ENCODE measurements at places on chromosomes 4 and X.

DNA sequence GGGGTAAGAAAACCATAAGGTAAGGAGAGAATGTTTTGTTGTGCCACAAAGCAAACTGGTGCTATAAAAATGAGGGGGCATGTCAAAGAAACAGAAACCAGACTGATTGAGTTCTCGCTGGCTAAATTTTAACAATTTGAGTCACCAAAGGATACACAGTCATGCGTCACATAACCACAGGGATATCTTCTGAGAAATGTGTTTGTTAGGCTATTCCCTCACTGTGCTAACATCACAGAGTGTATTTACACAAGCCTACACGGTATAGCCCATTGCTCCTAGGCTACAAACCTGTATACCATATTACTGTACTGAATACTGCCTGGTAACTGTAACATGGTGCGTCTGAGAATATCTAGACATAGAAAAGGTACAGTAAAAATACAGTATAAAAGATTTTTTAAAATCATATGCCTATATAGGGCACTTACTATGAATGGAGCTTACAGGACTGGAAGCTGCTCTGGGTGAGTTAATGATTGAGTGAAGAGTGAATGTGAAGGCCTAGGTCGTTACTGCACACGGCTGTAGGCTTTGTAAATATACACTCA is 50.1 kb downstream of the FBXW7 start:
- peak; percentile 36 for DNase-seq

DNA sequence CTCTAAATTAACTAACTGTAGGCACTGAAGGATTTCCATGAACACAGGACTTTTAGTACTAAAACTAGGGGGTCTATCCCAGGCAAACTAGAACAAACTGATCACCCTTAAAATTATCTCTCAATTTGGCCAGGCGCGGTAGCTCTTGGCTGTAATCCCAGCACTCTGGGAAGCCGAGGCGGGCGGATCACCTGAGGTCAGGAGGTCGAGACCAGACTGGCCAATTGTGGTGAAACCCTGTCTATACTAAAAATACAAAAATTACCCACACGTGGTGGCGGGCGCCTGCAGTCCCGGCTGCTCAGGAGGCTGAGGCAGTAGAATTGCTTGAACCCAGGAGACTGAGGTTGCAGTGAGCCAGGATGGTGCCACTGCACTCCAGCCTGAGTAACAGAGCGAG is 436.6 kb downstream of the RPA4 start:
- DNase-seq: no peak

DNA sequence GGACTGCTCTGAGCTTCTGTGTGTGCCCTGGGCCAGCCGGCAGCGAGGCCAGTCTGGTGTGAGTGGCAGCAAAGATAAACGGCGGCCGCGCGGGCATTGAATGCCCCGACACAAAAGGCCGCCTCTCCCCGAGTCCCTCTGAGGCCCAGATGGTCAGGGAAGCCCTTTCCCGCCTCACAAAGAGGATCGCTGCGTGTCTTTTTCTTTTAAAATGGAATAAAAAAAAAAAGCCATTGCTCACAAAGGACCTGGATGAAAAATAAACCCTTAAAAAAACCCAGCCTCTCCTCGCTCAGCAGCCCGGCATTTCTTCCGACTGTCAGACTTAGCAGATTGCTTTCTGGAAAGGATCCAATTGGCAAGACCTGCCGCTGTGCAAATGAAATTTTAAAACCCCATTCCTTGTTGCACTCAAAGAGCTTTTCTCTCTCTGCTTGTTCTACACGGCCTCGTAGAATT is 578.7 kb downstream of the BCOR start:
- DNase-seq: no peak

GRCh38 chr4:127759893-127760292 is 22.2 kb upstream of the HSPA4L start:
- DNase-seq: no peak

- no peak for DNase-seq
Measured at GRCh38 chr4:108813261-108813660, 50.4 kb upstream of the ETNPPL start.

DNA sequence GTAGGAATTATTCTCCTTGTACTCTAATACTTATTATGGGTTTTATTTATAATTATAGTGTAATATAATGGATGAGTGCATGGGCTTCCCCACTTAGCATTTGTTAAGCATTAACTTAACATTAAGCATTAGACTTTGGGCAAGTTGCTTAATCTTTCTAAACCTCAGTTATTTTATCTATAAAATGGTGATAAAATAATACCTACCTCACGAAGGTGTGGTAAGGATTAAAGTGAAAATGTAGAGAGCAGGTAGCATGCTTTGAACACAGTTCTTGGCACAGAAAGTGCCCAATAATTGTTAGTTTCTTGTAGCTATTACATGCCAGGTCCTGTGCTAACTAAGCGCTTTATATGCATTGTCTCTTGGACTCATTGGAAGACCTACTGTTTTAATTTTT is 2.6 kb downstream of the MSMO1 start:
- no peak for DNase-seq

GRCh38 chr4:141636082-141636770 is at the start of gene IL15:
TSS of gene IL15 (plus strand) at chr4:141636583. CDS start at chr4:141719465, 82,882 bp downstream.
- DNase-seq: peak; percentile 72

DNA sequence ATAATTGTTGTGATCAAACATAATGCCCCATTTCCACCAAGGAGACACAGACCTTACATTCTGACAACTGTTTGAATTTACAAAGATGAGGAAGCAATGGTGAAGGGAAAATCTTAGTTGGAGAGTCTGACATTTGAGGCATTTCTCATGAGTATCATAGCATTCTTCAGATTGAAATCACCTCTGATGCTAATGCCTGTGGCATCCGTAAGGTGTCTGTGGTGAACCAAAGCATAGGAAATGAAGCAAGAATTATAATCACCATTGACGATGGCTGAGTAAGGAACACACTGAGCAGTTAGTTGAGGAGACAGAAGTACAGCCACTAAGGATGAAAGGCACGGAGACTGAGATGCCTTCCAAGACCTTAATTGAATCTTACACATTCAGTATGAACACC is 575.7 kb downstream of the TRIML1 start:
- no peak for DNase-seq

GRCh38 chr4:81635739-81636138 is 164.0 kb upstream of the RASGEF1B start:
- peak; percentile 63 for DNase-seq

- DNase-seq: peak; percentile 71
Measured at GRCh38 chr4:142858446-142858845, 12.3 kb upstream of the INPP4B start.

DNA sequence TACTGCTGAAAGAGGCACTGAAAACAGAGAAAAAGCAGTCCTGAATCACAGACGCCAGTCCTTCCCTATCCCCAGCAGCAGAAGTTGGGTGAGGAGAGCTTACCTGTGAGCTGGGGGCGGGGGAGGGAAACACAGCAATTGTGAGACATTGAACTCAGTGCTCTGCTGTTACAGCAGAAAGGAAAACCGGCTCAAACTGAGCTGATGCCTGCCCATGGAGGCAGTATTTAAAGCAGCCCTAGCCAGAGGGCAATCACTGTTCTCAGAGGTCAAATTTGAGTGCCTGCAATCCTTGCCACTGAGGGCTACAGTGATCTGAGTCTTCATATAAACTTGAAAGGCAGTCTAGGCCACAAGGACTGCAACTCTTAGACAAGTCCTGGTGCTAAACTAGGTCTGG is 220.7 kb downstream of the GRXCR1 start:
- no peak for DNase-seq

- DNase-seq: peak; percentile 41
Measured at GRCh38 chr4:121950680-121951520, 960 bp downstream of the TRPC3 start.

- DNase-seq: peak; percentile 77
Measured at GRCh38 chr4:45865781-45866180, 258.1 kb downstream of the GABRG1 start.

DNA sequence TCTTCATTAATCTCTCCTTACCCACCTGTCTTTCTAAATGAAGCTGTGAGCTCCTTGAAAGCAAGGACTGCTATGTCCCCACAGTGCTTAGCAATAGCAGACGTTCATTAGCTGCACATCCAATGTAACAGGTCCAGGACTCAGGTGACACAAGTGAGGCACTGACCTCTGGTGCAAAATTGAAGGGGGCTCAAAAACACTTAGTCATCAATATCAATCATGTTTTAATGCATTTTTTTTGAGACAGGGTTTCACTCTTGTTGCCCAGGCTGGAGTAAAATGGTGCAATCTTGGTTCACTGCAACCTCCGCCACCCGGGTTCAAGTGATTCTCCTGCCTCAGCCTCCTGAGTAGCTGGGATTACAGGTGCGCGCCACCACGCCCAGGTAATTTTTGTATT is 56.1 kb upstream of the ADGRG2 start:
- no peak for DNase-seq

- DNase-seq: peak; percentile 80
Measured at GRCh38 chrX:13647709-13648212, 5.2 kb upstream of the TCEANC start.

DNA sequence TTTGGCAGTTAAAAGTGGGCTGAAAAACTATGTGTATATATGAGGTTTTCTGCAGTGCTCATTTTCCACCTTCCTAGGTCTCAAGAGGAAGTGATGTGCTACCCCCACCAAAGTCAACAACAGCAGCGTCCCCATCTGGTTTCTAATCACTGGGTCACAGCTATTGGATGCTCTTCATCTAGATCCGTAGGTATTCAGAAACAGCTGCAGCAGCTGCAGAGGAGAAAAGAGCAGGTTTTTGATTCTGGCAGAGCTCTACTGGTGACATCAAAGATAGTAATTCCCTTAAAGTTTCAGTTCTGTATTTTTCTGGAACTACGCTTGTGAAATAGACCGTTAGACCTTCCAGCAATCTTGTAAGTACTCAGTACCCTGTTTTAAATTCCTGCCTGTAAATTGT is 5.8 kb upstream of the GUCY2F start:
- no peak for DNase-seq

- DNase-seq: no peak
Measured at GRCh38 chr4:139574641-139575040, 18.6 kb upstream of the SETD7 start.

DNA sequence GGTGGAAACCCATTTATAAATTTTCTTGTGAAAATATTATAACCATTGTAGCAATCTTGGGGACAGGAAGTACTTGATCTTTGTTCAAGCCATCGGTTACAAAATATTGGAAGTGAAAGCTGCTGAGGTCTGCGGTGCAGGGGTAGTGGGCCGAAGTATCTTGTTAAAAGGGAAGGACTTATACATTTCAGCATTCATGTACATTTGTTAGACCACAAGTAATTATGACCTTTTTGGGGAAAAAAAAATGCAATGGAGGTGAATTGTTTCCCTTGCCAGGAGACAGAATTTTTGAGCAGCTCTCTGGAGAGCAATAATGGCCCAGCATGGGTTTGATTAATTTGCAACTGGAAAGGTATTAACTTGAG is 121.3 kb downstream of the EGF start:
- peak; percentile 86 for DNase-seq

DNA sequence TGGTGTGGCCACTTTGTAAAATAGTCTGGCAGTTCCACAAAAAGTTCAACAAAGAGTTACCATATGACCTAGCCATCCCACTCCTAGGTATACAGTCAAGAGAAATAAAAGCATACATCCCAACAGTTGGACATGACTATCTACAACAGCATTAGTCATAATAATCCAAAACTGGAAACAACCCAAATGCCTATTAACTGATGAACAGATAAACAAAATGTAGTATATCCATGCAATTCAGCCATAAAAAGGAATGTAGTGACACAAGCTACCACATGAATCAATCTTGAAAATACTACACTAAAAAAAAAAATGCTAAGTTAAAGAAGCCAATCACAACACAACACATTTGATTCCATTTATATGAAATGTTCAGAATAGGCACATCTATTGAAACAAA is 16.1 kb downstream of the MED14 start:
- DNase-seq: no peak

- DNase-seq: peak; percentile 4
Measured at GRCh38 chrX:68599256-68600152, 48.0 kb upstream of the STARD8 start.

GRCh38 chr4:16271411-16271810 is 45.1 kb upstream of the TAPT1 start:
- DNase-seq: no peak

DNA sequence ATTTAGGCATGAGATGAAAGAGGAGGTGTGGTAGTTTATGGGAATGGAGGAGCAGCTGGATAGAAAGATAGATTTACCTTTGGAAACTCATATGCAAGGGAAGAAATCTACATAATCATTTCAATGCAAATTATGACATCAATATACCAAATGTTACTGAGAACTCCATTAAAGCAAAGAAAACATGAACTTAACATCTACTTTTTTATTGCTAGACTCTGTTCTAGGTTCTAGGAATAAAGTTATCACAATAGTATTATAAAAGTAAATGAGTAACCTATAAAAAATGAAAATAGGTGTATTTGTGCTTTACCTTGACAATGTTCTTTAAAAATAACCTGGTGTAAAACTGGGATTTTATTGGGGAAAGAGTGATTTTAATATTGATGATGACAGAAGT is 221.6 kb upstream of the SLIT2 start:
- DNase-seq: no peak

DNA sequence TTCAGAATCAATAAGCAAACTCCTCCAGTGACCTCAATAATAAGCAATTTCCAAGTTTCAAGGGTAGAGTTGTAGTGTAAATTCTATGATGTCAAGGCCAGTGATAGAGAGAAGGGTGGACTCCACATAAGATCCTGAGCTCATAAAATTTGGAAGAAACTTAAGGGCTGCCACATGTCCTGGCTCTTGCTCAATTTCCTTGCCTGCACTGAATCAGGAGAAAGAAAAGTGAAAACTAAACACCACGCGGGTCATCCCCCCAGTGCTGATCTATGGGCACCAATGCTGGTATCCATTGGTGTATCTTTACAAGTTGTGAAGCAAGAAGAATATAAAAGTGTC is 392.0 kb upstream of the INTU start:
- DNase-seq: no peak

DNA sequence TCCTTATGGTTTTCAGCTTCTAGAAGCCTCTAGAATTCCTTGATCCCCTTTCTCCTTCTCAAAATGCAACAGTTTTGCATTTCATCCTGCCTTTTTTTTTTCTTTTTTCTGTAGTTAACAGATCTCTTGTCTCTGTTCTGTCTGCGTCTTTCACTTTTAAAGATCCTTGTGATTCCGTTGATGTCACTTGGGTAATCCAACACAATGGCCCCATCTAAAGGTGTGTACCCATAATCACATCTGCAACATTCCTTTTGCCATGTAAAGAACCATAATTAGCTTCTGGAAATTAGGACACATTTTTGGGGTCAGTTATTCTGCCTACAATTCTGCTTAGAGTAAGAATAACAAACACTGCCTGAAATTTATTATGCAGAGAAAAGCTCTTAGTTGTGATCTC is 1180.9 kb upstream of the ADGRL3 start:
- DNase-seq: no peak

- DNase-seq: no peak
Measured at GRCh38 chr4:94463771-94464170, 12.0 kb downstream of the PDLIM5 start.

DNA sequence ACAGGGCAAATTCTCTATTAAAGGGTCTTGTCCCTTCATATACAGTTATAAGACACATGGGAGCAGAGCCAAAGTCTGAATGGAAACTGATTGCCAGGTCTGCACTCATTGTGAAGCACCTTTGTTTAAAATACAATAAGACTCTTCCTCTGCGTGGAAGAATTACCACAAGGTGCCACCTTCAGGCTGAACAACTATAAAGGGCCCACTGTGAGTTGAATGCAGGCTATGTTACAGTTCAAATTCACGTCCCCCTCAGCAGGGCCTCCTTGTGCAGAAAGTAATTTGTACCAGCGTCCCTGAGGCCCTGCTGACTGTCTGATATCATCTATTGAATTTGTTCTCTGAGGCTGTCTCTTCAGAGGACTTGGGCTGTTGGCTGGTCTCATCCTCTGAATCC is 225.8 kb upstream of the TEX13C start:
- DNase-seq: no peak

Measured in common myeloid progenitor, CD34-positive (primary cell).